ENCODE measurements at places on chromosomes 16 and 17. TPM values are rescaled to one million over a fixed set of nuclear protein-coding genes. Genes with fewer than 3 reads are reported as not detected.

PPL gene
- total RNA-seq, result 199 TPM

PIRT gene
- not detected for total RNA-seq

TNFSF12 gene
- total RNA-seq, result 0.34 TPM

DRC3 gene
- total RNA-seq, result 0.14 TPM

ITGAL gene
- total RNA-seq, result under 0.01 TPM
